Osteocyte (in vitro differentiated cells): ENCODE measurements at places on chromosomes 7 and 10. TPM values are rescaled to one million over a fixed set of nuclear protein-coding genes. Genes with fewer than 3 reads are reported as not detected.

RSPH10B2 gene
- 0.38 and 0.81 TPM in 2 replicates for total RNA-seq

TMEM213 gene
- not detected in 2 replicates for total RNA-seq

MMD2 gene
- total RNA-seq = not detected in 2 replicates

GRCh38 chr7:34220506-34221185, 315.3 kb downstream of the BMPER start:
- H3K27ac ChIP-seq = no peak overlapping the region
- H3K4me3 ChIP-seq = no peak overlapping the region
- H3K36me3 ChIP-seq = no peaks in the 10 kb centered on the region
- DNase-seq = no peak
- H3K27me3 ChIP-seq = peaks cover 37% of the 10 kb centered on the region
- H3K4me1 ChIP-seq = no peaks in the 10 kb centered on the region

- H3K4me3 ChIP-seq = no peak overlapping the region
- H3K4me1 ChIP-seq = peaks cover 44% of the 10 kb centered on the region
- H3K27ac ChIP-seq = peak overlapping the region; percentile 88
- DNase-seq = no peak
- peaks cover 2% of the 10 kb centered on the region for H3K36me3 ChIP-seq
- H3K27me3 ChIP-seq = no peaks in the 10 kb centered on the region
Measured at GRCh38 chr10:14416308-14416700, 85.6 kb upstream of the FRMD4A start.

- no peak overlapping the region for H3K4me3 ChIP-seq
- peaks cover 5% of the 10 kb centered on the region for H3K27me3 ChIP-seq
- H3K36me3 ChIP-seq = no peaks in the 10 kb centered on the region
Measured at GRCh38 chr7:92421676-92422435, 25.4 kb upstream of the GATAD1 start.

GRCh38 chr10:29028486-29028885, 260.4 kb upstream of the LYZL1 start:
- DNase-seq = no peak
- H3K4me3 ChIP-seq = no peak overlapping the region
- peaks cover 25% of the 10 kb centered on the region for H3K4me1 ChIP-seq
- H3K27me3 ChIP-seq = no peaks in the 10 kb centered on the region
- H3K27ac ChIP-seq = no peak overlapping the region
- no peaks in the 10 kb centered on the region for H3K36me3 ChIP-seq

GRCh38 chr10:111656066-111656465, 527.5 kb downstream of the GPAM start:
- DNase-seq = no peak
- H3K4me3 ChIP-seq = no peak overlapping the region
- no peak overlapping the region for H3K27ac ChIP-seq
- H3K36me3 ChIP-seq = no peaks in the 10 kb centered on the region
- H3K4me1 ChIP-seq = no peaks in the 10 kb centered on the region
- H3K27me3 ChIP-seq = no peaks in the 10 kb centered on the region

DNA sequence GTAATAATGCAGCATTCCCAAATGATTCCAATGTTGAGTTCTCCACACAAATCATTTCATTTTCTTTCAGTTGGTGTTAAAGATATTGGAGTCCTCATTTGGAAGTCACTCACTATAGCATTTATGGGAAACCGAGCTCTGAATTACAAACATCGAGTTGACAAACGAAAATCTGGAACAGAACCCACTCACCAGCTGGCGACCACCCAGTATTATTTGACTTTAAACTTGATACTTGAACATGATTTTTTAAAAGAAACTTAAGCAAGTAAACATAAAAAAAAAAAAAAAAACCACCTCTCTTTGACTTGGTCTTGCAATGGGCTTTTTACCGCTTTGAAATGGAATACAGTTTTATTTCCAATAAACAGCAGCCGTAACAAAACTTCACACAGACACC, 576.6 kb upstream of the C7orf33 start:
- no peak for DNase-seq
- H3K27me3 ChIP-seq = no peaks in the 10 kb centered on the region
- H3K36me3 ChIP-seq = no peaks in the 10 kb centered on the region
- H3K4me1 ChIP-seq = no peaks in the 10 kb centered on the region

DNA sequence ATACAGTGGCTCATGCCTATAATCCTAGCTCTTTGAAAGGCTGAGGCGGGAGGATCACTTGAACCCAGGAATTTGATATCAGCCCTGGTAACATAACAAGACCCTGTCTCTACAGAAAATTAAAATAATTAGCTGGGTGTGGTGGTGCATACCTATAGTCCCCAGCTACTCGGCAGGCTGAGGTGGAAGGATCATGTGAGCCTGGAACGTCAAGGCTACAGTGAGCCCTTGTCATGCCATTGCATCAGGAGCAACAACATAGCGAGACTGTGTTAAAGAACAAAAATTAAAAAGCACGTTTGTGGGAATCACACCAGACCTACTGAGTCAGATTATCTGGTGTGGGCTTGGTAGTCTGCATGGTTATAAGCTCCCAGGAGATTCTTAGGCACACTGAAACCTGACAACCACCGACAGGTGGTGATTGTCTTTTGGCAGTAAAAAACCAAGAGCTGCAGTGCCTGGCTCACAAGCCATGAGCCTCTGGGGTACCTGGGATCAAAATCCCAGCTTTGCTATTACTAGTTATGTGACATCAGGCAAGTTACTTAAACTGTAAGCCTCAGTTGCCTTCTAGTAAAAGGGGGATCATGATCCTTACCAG, 146.9 kb downstream of the SND1 start:
- no peaks in the 10 kb centered on the region for H3K36me3 ChIP-seq
- DNase-seq = no peak
- no peaks in the 10 kb centered on the region for H3K27me3 ChIP-seq
- H3K4me3 ChIP-seq = no peak overlapping the region
- no peak overlapping the region for H3K27ac ChIP-seq

DNA sequence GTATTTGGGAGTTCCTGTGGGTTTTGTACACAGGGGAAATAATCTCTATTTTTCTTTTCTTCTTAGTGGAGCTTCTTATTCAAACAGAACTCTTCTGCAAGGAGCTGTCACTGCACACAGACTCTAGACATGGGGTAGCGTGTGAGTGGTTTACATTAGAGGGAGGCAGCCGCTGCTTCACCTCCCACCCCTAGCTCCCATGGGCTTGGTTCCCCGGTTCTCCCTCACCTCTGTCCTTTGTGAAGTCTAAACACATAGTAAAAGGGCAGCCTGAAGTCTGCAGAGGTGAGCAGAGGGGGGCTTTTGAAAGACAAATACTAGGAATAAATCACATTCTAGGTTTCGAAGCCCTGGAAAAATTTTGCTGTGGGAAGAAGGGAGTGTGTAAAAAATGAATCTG, 5.5 kb downstream of the ASB4 start:
- no peak overlapping the region for H3K4me3 ChIP-seq
- H3K27ac ChIP-seq = no peak overlapping the region
- no peak for DNase-seq
- H3K36me3 ChIP-seq = no peaks in the 10 kb centered on the region
- H3K27me3 ChIP-seq = peaks cover 7% of the 10 kb centered on the region

DNA sequence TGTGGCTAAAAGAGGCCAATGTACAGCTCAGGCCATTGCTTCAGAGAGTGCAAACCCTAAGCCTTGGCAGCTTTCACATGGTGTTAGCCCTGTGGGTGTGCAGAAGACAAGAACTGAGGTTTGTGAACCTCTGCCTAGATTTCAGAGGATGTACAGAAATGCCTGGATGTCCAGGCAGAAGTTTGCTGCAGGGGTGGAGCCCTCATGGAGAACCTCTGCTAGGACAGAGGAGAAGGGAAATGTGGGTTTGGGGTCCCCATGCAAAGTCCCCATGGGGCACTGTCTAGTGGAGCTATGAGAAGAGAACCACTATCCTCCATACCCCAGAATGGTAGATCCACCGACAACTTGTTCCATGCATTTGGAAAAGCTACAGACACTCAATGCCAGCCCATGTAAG, 12.4 kb downstream of the SORCS1 start:
- no peaks in the 10 kb centered on the region for H3K4me1 ChIP-seq
- no peak overlapping the region for H3K27ac ChIP-seq
- no peak overlapping the region for H3K4me3 ChIP-seq
- no peaks in the 10 kb centered on the region for H3K36me3 ChIP-seq

DNA sequence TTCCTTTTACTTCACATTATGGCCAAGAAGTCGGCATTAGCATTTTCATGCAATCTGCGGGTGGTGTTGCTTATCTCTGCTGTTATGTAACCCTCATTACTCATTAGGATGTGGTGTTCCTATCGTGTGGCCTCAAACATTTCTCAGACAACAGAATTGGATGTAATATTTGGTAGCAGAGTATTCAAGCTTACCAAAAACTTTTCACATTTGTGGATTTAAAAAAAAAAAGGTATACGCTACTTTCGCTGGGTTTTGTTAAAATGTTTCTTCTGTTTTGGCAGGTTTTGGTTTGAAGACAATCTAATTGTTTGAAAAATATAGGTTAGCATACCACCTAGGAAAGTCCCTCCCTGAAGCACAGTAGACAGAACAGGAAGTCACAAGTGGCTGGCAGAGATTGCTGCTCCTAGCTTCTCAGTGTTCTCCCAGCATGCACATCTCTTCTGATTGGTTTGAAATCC, 128.8 kb downstream of the GATA3 start:
- H3K4me1 ChIP-seq = no peaks in the 10 kb centered on the region
- DNase-seq = no peak
- H3K27ac ChIP-seq = no peak overlapping the region
- H3K36me3 ChIP-seq = no peaks in the 10 kb centered on the region
- H3K4me3 ChIP-seq = no peak overlapping the region
- H3K27me3 ChIP-seq = no peaks in the 10 kb centered on the region

DNA sequence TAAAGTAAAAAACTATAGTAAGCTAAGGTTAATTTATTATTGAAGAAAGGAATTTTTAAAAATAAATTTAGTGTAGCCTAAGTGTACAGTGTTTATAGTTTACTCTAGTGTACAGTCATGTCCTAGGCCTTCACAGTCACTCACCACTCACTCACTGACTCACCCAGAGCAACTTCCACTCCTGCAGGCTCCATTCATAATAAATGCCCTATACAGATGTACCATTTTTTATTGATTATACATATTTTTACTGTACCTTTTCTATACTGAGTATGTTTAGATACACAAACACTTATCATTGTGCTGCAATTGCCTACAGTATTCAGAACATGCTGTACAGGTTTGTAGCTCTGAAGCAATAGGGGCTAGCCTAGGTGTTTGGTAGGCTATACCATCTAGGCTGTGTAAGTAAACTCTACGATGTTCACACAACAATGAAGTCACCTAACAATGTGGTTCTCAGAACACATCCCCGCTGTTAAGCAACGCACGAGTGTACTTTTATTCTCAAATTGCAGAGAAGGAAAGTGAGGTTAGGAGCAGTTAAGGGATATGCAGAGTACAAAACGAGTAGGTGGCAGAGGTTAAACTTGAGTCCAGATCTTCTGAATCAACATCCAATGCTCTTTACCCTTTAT, 38.9 kb upstream of the PLCE1 start:
- H3K36me3 ChIP-seq = no peaks in the 10 kb centered on the region
- peaks cover 2% of the 10 kb centered on the region for H3K4me1 ChIP-seq
- H3K27me3 ChIP-seq = no peaks in the 10 kb centered on the region
- no peak overlapping the region for H3K4me3 ChIP-seq

GRCh38 chr7:96952974-96953391, 52.4 kb upstream of the DLX6 start:
- H3K4me1 ChIP-seq = peaks cover 39% of the 10 kb centered on the region
- H3K36me3 ChIP-seq = no peaks in the 10 kb centered on the region
- DNase-seq = no peak
- H3K4me3 ChIP-seq = no peak overlapping the region

DNA sequence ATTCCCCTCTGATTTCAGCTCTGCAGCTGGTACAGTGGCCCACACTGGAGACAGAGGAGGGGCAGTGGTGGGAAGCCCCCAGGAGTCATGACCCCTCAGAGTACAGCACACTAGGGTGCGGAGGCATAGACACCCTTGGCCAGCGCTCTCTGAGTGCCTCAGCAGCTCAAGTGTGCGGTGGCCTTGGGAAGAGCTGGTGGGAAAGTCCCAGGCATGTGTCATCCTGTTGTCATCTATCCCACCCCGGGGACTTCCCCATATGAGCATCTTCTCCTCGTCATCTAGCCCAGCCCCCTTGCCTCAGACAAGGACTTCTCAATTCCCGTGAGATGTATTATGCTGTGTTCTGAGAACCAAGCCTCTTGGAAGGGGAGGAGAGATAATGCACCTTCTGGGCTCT, 15.6 kb upstream of the PPIF start:
- peaks cover 42% of the 10 kb centered on the region for H3K4me1 ChIP-seq
- H3K27me3 ChIP-seq = no peaks in the 10 kb centered on the region
- H3K27ac ChIP-seq = peak overlapping the region; percentile 60
- H3K4me3 ChIP-seq = no peak overlapping the region

- H3K27me3 ChIP-seq = no peaks in the 10 kb centered on the region
- H3K27ac ChIP-seq = no peak overlapping the region
- peaks cover 9% of the 10 kb centered on the region for H3K4me1 ChIP-seq
- H3K36me3 ChIP-seq = no peaks in the 10 kb centered on the region
Measured at GRCh38 chr7:37117292-37117691, 331.4 kb downstream of the ELMO1 start.

DNA sequence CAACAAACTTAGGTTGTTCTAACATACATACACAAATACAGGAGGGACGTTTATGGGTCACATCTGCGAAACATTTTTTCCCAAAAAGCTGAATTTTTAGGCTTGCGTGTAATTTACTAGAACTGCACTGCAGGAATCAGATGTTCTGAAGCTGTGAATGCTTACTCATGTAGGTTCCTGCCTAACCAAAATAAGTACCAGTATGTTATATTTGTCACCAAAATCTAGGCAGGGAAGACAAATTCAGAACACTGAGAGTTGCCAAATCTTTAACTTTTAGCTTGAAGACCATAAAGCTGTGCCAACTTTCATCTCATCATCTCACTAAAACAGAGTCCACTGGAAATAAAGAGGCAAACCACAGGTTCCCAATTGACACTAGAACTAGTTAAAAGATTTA, 5.7 kb downstream of the UBE2H start:
- H3K36me3 ChIP-seq = peaks cover 17% of the 10 kb centered on the region
- no peak overlapping the region for H3K4me3 ChIP-seq
- peak overlapping the region; percentile 59 for H3K27ac ChIP-seq
- H3K27me3 ChIP-seq = no peaks in the 10 kb centered on the region

DNA sequence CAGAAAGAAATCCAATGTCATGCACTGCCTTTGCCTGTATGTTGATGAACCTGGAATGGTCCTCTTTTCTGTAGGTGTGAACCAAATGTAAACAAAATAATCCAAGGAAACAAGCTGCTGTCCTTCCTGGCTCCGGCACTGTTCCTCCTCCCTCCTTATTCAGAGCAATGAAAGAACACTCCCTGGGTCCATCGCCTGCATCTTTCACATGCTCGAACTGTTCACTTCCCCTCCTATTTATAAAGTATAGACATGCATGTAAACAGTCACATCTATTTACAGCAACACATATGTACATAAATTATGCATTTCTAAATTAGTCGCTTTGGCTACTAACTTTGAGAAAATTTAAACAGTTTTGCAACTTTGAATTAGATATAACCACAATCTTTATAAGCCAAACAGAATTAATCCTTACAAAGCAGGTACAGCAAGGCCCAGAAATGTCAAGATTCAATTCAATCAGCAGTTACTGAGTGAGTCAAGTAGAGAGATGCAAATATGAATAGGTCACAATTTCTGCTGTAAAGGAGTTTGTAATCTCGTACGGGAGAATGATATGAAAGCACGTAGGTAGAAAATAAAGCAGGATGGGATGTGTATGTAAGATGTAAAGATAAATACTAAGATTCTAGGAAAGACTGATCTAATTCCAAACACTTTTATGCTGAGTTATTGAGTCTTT, 162.6 kb downstream of the PIP4K2A start:
- no peak overlapping the region for H3K4me3 ChIP-seq
- H3K36me3 ChIP-seq = peaks cover 17% of the 10 kb centered on the region
- no peak overlapping the region for H3K27ac ChIP-seq

GRCh38 chr10:32419615-32420014, 26.3 kb upstream of the CCDC7 start:
- no peak for DNase-seq
- H3K4me3 ChIP-seq = no peak overlapping the region
- H3K27me3 ChIP-seq = peaks cover 46% of the 10 kb centered on the region
- no peak overlapping the region for H3K27ac ChIP-seq
- peaks cover 3% of the 10 kb centered on the region for H3K4me1 ChIP-seq
